ENCODE measurements at places on chromosomes 3 and 15.
A peak's percentile ranks its signal among the peaks of the same experiment; 100 is the strongest.

DNA sequence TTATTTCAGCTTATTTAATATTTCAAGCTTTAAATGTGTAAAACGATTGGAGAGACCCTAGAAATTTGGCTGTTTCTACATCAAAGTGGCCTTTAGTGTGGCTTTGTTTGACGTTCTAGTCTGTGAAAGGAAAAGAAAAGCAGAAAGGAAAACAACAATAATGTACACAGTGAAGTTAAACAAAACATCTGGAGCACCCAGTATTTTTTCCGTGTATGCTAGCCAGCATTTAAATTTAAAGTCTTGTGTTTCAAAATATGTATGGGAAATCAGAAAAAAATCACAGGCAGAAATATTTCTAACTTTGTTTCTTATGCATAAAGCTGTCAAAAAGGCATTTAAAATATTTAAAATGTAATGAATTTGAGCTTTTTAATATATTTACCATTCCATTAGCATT is 218.1 kb downstream of the NAALADL2 start:
- DNase-seq: peak; percentile 91

- DNase-seq: no peak
Measured at GRCh38 chr15:100123611-100124010, 218.2 kb downstream of the ADAMTS17 start.

DNA sequence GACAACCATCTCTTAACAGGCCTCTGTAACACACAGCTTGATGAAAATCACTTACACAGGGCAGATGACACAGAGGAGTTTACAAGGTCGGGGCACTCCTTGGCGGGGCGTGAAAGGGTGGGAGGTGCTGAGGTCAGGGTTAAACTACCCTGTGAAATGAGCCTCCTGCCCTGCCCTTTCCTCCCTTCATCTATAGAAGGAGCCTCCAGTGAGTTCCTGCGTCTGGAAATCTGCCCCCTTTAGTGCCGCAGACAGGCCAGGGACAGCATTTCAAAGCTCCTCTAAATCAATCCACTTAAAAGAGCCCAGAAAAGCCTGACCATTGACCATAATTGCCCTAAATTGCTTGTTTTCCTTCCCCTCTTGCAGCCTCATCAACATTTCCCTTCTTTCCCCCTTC is 1.9 kb downstream of the ROBO1 start:
- no peak for DNase-seq

DNA sequence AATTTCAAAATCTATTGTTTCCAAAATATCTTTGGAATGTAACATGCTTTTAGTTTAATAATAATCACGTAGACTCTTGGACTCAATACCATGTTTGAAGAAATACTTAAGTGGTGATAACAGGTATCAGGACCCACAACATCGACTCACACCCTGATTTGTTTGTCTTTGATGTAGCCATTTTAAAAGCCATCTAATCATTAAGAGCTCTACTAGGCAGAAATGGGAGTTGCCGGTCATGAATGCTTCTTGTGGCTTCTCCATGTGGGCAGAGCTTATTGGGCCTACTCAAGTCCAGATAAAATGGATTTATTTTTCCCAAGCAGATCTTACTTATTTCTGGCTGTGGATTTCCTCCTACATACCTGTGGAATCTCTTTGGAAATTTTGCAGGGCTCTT is 261.6 kb upstream of the NR2F2 start:
- no peak for DNase-seq

DNA sequence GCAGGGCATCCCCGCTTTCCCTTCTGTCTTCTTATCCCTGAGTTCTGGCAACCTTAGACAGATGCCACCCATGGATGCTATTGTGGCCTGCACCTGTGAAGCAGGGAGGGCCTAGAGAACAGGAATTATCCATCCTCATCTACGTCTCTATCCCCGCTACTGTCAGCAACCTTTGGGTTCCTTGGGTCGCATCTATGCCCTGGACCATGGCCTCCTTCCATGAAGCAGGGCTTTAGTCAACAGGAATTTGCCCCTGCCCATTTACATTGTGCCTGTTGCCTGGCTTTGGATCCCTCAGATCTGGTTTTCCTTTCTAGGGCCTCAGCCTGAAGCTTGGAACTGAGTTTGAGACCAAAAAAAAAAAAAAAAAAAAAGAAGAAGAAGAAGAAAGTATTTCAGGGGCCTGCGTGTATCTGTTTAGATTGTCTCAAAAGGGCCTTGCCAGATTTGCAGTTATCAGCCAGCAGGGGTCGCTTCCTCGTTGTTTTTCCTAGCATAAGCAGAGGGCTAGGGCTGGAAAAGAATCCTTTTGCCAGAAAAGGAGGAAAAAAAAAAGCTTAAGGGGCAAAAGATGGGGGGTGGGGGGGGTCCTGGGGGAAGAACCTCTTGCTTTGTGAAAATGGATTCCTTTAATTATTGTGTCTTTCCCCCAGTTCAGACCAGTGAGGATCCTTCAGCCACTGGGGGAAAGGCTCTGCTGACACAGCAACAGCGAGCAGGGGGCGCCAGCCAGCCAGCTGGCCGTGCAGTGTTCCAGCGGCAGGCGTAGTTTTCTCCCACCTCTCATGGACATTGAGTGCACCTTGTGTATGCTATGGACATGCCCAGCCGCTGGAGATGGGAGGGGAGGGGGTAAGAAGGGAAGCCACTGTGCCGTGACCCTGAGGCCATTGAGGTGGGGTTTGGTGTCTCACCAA is 65.7 kb upstream of the ALDH1L1 start:
- peak; percentile 12 for DNase-seq

- DNase-seq: no peak
Measured at GRCh38 chr3:156649681-156650080, 24.7 kb upstream of the TIPARP start.

- DNase-seq: no peak
Measured at GRCh38 chr3:6105187-6105586, 755.7 kb upstream of the GRM7 start.

DNA sequence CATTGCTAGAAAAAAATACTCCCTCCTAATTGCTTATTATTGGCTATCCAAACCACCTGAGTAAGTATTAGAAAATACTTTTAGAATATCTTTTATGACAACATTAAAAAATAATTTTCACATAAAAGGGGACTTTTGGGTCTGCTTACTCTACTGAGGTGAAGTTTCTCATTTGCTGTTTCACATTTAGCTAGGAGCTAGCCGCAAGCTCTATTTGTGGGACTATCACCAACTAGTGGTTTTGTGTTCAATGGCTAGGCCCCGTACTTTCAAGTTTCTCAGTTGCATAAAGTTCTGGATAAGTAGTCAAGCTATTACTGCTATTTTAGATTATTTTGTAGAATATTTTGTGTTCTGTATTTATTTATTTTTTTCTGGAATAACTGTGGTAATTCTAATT is 244.2 kb upstream of the SLITRK3 start:
- no peak for DNase-seq

GRCh38 chr15:43433165-43433564 is 59.8 kb downstream of the TP53BP1 start:
- no peak for DNase-seq

GRCh38 chr3:196145468-196146262 is 63.8 kb upstream of the TFRC start:
- DNase-seq: no peak

DNA sequence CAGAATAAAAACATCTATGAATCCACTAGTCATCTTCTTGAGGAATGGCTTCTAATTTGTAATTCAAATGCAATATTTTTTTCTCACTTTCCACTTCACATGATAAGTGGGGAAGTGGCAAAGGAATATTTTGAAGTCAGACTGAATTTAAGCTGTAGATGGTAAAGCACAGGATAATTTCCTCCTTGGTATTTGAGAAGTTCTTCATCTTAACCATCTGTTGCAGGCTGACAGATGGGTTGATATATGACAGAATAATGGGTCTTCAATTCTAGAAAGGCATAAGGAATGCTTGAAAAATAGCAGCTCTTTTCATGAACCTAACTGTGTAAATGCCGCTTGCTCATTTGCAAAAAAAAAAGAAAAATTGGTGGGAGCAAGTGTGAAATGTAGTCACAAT is 66.5 kb upstream of the SNTN start:
- DNase-seq: no peak

DNA sequence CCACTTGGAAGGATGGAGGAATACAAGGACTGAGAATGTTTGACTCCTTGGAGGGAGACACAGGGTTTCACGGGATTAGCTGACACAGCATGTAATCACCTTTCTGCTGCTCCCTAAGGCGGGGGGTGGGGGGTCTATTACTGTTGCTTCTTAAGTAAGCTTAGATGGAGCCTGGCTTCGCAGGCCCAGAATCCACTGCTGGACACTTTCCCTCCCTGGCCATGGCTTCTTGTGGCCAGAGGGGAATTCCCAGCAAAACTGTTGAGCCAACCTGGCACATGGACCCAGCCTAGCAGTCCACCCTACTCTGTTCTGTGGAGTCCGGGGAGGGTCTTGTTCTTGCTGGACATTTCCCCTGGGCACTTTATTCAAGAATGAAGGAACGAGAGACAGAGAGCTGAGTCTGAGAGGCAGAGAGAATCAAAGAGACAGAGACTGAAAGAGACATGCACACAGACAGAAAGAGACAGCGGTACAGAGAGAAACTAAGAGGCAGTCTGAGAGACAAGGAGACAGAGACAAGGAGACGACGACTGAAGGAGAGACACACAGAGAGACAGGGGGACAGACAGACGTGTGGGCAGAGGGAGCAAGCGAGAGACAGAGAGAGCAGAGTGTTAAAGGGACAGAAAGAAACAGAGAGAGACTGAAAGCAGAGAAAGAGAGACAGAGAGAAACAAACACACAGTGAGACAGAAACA is 55.6 kb upstream of the DLG1 start:
- no peak for DNase-seq

DNA sequence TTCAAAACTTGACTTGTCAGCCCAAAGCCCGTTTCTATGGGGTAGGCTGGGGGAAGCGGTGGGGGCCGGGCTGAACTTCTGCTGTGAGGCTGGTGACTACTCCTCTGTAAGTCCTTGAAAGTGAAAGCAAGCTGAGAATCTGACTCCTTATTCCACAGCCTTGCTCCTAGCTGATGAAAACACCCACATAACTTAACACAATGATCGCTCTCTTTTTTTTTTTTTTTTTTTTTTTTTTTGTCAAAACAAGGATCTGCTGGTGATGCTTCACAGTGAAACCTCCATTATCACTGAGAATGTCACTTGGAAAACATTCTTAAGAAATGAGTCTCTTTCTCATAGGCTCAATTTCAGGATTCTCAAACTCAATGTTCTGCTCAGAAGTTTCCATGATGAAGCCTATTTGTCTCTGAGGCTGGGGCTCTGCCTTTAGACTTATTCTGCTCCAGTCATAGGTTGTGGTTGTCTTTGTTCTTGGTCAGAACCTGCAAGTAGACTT is 31.4 kb upstream of the TKT start:
- no peak for DNase-seq

- DNase-seq: no peak
Measured at GRCh38 chr15:83682476-83683088, 28.7 kb downstream of the ADAMTSL3 start.

DNA sequence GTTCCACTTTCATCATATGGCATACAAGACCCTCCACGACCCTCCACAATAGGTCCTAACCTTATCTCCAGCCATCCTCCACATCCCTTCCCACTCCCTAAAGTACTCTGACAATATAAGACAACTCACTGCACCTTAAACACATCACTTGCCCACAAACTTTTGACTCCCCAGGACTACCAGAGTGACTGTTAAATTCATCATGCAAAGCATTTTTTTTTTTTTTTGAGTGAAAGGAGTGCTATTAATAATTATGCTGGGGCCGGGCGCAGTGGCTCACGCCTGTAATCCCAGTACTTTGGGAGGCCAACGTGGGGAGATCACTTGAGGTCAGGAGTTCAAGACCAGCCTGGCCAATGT is 55.8 kb downstream of the OSBPL10 start:
- no peak for DNase-seq

GRCh38 chr15:58361273-58361759 is 70.5 kb upstream of the LIPC start:
- DNase-seq: no peak

GRCh38 chr3:44340058-44340395 is 1.5 kb downstream of the TCAIM start:
- DNase-seq: no peak

GRCh38 chr3:150116196-150116595 is 145.5 kb upstream of the PFN2 start:
- DNase-seq: no peak

GRCh38 chr15:84778194-84778593 is 29.8 kb downstream of the ZNF592 start:
- no peak for DNase-seq

DNA sequence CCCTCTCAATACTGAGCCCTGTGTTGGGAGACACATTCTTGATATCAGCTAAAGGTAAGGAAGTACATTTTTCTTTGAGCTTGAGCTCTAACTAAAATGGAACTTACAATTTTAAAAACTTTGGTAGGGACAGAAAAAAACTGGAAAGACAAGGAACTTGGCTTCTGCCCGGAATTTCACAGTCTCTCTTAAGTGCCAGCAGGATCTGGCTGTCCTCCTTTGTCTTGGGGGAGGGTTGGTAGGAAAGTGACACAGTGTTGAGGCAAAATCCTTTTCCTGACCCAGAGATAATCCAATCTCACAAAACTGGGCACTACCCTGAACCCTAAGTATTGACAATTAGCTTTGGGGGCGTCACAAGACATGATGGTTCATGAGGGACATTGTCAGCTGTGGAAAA is 45.3 kb downstream of the ZPLD1 start:
- no peak for DNase-seq

DNA sequence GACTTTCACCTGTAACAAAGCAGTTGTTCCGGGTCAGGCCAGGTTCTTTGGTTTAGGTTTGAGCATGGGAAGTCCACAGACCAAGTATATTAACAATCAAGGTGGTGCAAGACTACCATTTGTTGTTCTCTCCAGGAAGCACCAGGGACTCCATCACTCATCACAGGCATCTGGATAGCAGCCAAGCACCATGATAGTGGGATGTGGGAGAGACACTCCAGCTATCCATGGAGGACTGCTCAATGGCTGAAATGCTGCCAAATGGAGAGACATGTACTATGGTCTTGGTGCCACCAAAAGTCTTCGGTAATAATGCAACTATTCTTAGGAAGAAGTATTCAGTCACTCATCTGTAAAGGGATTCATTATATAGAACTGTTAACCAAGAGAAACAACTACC is 143.0 kb downstream of the TNIK start:
- peak; percentile 4 for DNase-seq

- DNase-seq: no peak
Measured at GRCh38 chr15:60095711-60096110, 91.6 kb downstream of the FOXB1 start.

GRCh38 chr3:151552589-151552988 is 91.7 kb upstream of the IGSF10 start:
- DNase-seq: no peak

GRCh38 chr3:172918165-172918564 is 167.6 kb downstream of the ECT2 start:
- DNase-seq: peak; percentile 49

- no peak for DNase-seq
Measured at GRCh38 chr3:150480877-150481276, 65.4 kb downstream of the SERP1 start.

- no peak for DNase-seq
Measured at GRCh38 chr3:30691249-30691880, 85.0 kb downstream of the TGFBR2 start.

- DNase-seq: no peak
Measured at GRCh38 chr3:22383285-22383684, 632.3 kb upstream of the ZNF385D start.

- DNase-seq: peak; percentile 89
Measured at GRCh38 chr3:127915115-127915936, at the start of gene KBTBD12. KBTBD12 (plus strand) TSS chr3:127915232; CDS start chr3:127923062, 7,830 bp downstream.

GRCh38 chr3:78905700-78906099 is 862.1 kb downstream of the ROBO1 start:
- no peak for DNase-seq

GRCh38 chr3:16841904-16842271 is 42.9 kb upstream of the PLCL2 start:
- no peak for DNase-seq

Measured in NCI-H1105 (cell line).